Kidney epithelial cell (primary cell): ENCODE measurements at places on chromosomes 12 and 14. TPM values are rescaled to one million over a fixed set of nuclear protein-coding genes. Genes with fewer than 3 reads are reported as not detected.

GRCh38 chr14:74619672-74620131 lies 7.7 kb upstream of the LTBP2 start:
- peak; percentile 95 for DNase-seq

- no peak for DNase-seq
Observed at GRCh38 chr14:106605548-106606448, 1079.4 kb downstream of the TMEM121 start.

- no peak for DNase-seq
Observed at GRCh38 chr12:20390846-20391245, 22.5 kb downstream of the PDE3A start.

DNA sequence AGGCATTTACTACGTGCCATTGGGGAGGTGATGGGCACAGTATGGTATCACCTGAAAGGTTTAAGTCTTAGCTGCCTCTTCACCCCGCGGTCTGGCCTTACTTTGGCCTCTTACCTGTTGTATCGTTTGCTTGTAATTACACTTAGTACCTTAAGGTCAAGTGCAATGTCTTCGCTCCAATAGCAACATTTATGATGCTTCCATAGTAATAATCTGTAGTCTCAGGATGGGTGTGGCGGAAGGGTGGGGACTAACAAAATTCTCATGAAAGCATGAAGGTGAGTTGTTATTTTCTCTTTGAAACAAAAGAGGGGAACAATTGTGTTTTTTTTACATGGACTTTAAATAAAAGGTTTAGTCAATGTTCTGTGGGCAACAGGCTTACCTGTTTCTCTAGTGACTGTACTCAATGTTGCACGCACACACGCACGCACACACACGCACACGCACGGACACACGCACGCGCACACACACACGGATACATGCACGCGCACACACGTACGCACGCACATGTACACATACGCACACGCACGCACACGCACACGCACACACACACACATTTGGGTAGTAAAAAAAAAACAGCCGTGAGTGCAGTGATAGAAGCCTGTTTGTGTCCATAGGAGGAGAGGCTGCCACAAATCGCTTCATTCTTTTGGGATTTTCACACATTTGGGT lies 91.4 kb downstream of the DNAH10 start:
- DNase-seq: no peak

DNA sequence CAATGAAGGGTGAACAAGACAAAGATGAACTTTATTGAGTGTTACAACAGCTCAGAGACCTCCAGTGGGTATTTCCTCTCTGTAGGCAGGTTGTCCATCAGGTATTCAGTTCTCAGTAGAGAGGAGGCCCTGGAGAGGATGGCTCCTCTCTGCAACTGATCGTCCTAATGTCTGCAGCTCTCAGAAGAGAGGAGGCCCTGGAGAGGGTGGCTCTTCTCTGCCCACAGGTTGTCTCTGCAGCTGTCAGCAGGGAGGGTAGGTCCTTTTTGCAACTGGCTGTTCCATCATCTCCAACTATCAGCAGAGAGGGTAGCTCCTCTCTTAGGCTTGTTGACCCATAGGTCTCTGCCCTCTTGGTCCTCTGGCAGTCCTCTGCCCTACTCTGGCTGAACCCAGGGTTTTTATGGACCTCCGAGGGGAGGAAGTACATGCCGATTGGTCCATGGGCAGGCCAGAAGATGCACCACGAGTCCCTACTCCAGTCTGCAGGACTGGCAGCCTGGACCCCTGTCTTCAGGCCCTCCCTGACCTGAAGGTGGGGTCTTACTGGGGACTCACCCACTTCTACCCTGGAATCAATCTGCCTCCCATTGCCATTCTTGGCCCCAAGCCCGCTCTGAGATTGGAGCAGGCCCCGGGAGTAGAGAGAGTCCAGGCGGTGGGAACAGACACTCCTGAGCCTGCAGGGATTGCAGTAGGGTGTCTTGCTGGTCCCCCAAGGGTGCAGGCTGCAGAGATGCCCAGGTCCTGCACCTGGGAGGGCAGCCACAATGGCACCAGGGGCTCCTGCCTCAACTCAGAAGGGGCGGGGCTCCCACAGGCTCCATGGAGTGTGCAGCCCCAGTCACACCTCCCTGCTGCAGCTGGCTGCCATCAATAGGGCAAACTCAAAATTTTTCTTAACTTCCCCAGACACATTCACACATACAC lies 2.3 kb downstream of the TMEM116 start:
- DNase-seq: no peak

DNA sequence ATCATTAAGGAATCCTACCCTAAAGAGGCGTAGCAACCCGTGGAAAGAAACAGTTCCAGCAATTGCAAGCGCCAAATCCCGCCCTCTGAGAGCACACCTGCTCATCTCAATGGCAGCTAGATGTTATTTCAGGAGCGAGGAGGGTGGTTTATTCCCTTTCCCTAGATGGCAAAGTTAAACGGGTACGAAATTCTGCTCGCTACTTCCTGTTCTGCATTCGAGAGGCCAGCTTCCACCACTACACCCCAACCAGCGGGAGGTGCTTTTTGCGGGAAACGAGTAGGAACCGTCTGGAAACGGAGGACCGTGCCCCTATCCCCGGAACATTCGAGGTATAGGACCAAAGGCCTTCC lies 536 bp downstream of the VPS29 start:
- peak; percentile 31 for DNase-seq

GRCh38 chr12:122669397-122670070 lies 33.6 kb downstream of the HCAR2 start:
- no peak for DNase-seq

- DNase-seq: no peak
Observed at GRCh38 chr14:83529531-83529930, 1995.9 kb upstream of the SEL1L start.

DNA sequence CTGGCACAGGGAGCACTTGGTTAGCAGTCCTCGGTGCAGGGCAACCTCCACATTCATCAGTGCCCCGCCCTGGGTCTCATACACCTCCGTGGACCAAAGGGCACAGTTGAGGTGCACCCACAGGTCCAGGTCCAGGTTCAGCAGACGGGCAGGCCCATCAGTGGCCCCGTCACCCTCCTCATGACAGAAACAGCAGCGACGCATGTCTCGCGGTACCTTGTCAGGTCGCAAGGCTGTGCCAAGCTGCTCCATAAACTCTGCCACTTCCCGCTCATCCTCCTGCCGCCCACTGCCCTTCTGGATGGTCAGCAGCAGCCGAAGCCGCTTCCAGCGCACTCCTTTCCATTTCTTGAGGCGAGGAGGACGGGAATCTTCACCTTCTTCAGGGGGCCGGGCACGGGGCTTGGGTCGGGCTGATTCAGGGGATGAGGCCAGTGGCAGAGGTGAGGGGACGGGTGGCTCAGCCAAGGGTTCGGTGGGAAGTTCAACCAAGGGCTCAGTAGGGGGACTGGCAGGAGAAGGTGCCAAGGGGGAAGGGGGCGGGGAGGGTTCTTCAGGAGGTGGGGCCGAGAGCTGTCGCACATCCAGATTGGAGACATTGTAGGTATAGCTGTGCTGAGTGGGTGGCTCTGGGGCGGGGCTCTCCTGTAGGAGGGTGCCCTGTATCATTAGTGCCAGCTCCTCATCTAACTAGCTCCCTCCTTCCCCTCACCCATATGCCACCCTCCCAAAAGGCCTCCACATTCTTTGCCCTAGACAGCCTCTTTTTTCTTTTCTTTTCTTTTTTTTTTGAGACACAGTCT lies 8.3 kb upstream of the PRKAG1 start:
- no peak for DNase-seq

DNA sequence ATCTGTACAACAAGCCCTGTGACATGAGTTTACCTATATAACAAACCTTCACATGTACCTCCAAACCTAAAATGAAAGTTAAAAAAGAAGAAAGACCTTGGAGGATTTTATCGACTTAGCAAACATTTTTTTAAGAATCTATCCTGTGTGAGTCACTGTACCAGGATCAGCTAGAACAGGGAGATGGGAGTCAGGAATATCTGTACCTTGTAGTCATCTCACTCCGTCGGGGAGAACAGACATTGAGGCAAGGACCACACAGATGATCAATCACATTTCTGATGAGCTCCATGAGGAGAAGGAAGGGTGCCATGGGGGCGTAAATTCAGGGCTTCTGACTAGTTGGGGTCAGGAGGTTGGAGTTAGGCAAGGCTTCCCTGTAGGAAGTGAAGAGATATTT lies 310.6 kb downstream of the VRK1 start:
- no peak for DNase-seq

- no peak for DNase-seq
Observed at GRCh38 chr12:65853489-65854157, 29.3 kb downstream of the HMGA2 start.

DNA sequence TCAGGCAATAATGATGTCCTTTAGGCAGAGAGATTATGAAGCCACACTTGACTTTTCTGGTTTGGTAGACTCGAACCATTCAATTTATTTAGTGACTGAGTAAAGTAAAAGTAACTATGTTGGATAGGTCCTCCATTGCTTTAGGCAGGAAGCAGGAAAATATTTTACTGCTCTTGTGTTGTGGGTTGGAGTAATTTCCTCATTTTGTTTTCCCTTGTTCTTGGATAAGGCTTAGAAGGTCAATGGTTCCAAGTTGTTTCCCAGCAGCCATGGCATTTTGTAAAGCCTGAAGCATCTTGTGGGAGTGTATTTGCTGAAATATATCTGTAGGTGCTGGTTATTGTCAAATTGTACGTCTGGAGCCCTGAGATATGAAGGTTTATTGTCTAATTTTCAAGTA lies 161.2 kb upstream of the SLC38A2 start:
- no peak for DNase-seq

DNA sequence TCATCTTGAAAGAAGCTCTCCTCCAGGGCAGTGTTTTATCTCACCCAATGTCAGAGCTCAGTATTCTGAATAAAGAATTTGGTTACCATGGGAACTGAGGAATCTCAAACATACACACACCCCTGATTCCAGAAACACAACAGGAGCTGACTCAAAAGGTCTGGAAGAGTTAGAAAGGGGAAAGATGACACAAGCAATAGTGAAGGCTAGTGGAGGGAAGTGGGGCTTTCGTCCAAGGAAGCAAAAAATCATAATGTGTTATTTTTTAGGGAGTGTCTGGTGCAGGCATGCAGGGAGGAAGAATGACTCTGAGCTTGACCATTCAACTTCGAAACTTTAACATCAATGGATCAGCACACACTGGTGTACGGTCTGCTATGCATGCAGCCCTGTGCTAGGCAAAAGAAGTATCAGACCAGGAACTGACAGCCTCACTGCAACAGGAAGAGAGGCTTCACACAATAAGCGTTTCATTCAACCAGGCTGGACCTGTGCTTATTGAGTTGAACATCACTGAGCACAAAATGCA lies 20.3 kb downstream of the HEBP1 start:
- peak; percentile 86 for DNase-seq

- DNase-seq: no peak
Observed at GRCh38 chr14:101350021-101350420, 211.3 kb upstream of the DIO3 start.

DNA sequence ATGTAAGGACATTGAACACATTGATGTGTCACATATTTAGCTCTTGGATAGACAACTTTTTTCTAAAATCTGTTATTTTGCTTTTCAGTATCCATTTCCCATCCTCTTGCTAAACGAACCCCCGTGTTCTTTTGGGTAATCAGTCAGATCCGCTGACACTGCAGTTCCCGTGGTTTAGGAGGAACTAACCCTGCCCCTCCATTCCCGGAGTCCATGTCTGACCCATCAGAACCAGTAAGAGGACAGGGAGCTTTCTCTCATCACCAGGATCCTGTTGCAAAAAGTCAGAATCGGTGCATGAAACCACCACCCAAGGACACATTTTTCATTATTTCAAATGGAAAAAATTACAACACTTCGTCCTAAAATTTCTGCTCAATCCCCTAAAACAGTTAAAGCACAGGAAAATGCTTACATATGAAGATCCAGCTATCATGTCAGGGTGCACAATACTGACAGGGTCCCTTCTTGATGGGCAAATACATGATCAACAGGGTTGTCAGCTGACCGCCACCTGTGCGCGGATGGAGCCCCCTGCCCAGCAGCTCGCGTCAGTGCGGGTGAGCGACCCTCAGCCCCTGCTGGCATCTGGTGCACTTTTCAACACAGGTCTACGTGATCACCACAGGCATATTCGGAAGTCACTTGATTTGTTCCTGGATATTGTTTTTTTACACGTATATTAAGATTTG lies 276.8 kb downstream of the ADGRD1 start:
- no peak for DNase-seq

GRCh38 chr14:75144944-75145343 lies 18.1 kb upstream of the NEK9 start:
- no peak for DNase-seq

DNA sequence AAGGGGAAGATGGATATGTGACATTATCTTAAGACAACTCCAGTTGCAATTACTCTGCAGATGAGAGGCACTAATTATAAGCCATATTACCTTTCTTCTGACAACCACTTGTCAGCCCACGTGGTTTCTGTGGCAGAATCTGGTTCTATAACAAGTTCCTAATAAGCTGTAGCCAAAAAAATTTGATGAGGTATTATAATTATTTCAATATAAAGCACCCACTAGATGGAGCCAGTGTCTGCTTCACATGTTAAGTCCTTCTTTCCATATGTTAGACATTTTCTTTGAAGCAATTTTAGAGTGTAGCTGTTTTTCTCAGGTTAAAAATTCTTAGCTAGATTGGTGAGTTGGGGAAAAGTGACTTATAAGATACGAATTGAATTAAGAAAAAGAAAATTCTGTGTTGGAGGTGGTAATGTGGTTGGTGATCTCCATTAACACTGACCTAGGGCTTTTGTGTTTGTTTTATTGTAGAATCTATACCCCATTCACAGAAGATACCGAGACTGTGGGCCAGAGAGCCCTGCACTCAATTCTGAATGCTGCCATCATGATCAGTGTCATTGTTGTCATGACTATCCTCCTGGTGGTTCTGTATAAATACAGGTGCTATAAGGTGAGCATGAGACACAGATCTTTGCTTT lies 36.9 kb downstream of the PSEN1 start:
- DNase-seq: peak; percentile 10

GRCh38 chr12:80858356-80858755 lies 79.4 kb downstream of the LIN7A start:
- no peak for DNase-seq

DNA sequence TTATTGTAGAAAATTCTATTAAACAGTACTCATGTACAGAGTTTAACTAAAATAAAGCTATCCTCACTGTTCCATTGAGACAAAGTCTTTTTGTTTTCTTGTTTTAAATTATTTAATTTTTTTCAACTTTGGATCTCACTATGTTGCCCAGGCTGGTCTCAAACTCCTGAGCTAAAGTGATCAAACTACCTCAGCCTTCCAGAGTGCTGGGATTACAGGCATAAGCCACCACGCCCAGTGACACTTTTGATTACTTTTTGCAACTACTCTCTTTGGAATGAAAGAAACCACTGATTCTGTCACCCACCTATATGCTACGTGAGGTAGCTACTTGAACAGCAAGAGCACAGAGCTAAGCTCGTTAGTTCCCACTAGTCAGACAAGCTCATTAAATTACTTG lies 17.1 kb downstream of the ZFC3H1 start:
- DNase-seq: no peak

- DNase-seq: no peak
Observed at GRCh38 chr12:49925433-49926204, 21.9 kb upstream of the FAIM2 start.

- peak; percentile 23 for DNase-seq
Observed at GRCh38 chr12:124125203-124125871, 152.3 kb downstream of the ZNF664 start.

Gene CD163
- 0.25 and 3.1 TPM in 2 replicates for total RNA-seq

Gene LRIG3
- total RNA-seq: 57.9 and 72.2 TPM in 2 replicates

Gene GNS
- 114 and 120 TPM in 2 replicates for total RNA-seq

Gene ALDH1L2
- total RNA-seq: 15.0 and 15.5 TPM in 2 replicates

Gene MDM2
- total RNA-seq: 160 and 195 TPM in 2 replicates

Gene RNASE7
- total RNA-seq: not detected in 2 replicates

Gene LRFN5
- 3.5 TPM in 2 replicates for total RNA-seq

Gene CCDC197
- not detected in 2 replicates for total RNA-seq

Gene FGD4
- total RNA-seq: 11.0 and 17.5 TPM in 2 replicates

Gene SYNDIG1L
- not detected in 2 replicates for total RNA-seq

Gene RTN1
- total RNA-seq: 0.41 and 0.79 TPM in 2 replicates

Gene CFAP251
- total RNA-seq: 3.3 and 3.7 TPM in 2 replicates
